ENCODE measurements at places on chromosomes 11 and 22. TPM values are rescaled to one million over a fixed set of nuclear protein-coding genes. Genes with fewer than 3 reads are reported as not detected.

PUS3 gene
- 7.1 TPM for total RNA-seq

APIP gene
- 25.5 TPM for total RNA-seq

SPON1 gene
- 3.4 TPM for total RNA-seq

PRODH gene
- total RNA-seq, result 9.1 TPM

P4HA3 gene
- 0.17 TPM for total RNA-seq

GLYAT gene
- total RNA-seq, result 0.59 TPM

ABCG4 gene
- 1.1 TPM for total RNA-seq

HOATZ gene
- not detected for total RNA-seq

TMEM225 gene
- not detected for total RNA-seq

OR9Q2 gene
- not detected for total RNA-seq

PTPN5 gene
- 1.2 TPM for total RNA-seq

GRCh38 chr22:22949953-22950352, 62.3 kb downstream of the IGLL5 start:
- DNase-seq, result no peak

DNA sequence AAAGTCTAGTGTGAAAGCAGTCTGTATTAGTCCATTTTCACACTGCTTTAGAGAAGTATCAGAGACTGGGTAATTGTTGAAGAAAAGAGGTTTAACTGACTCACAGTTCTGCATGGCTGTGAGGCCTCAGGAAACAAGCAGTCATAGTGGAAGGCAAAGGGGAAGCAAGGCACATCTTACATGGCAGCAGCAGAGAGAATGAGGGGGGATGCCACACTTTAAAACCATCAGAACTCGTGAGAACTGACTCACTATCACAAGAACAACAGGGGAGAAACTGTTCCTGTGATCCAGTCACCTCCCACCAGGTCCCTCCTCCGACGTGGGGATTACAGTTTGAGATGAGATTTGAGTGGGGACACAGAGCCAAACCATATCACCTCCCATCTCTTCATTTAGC, 13.8 kb upstream of the TUBA8 start:
- no peak for DNase-seq

DNA sequence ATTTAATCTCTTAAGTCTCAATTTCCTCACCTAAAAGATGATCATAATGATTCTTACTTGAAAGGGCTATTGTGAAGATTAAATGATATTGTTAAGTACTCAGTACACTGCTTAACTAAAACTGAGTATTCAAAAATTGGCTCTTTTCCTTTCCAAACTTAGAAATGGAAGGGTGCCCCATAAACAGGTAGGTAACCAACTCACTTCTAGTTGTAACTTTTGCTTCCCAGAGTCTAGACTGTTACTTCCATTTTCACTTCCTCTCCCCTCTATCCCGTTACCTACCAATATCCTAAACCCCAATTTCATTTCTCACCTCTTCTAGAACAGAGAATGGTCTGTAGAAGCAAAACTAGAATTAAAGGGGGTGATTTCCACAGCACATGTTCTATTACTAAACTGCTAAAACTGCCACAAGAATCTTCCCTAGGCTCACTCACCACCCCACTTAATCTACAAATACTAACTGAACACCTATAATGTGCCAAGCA, 50.0 kb downstream of the RRAS2 start:
- no peak for DNase-seq

GRCh38 chr11:11390068-11390771, 37.2 kb upstream of the CSNK2A3 start:
- no peak for DNase-seq

- no peak for DNase-seq
Measured at GRCh38 chr11:130786586-130786985, 129.7 kb downstream of the SNX19 start.

- no peak for DNase-seq
Measured at GRCh38 chr11:86101941-86102407, 33.1 kb upstream of the PICALM start.

DNA sequence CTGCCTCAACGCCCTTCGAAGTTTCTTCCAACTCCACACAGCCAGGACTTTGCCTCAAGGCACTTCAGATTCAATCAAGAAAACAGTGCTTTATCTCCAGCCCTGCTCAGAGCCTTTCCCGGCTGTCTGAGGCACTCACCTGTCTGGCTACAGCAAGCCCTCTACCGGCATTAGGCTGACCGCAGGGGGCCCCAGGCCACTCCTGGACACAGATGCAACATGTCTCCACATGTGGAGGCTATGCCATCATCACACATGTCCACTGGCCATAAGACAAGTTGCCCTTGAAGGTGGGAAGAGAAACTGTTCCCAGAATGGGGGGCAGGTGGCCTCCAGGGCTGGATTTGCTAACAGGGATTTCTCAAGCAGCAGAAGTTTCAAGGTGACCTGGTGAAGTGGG, 10.0 kb downstream of the SCUBE1 start:
- DNase-seq, result no peak

DNA sequence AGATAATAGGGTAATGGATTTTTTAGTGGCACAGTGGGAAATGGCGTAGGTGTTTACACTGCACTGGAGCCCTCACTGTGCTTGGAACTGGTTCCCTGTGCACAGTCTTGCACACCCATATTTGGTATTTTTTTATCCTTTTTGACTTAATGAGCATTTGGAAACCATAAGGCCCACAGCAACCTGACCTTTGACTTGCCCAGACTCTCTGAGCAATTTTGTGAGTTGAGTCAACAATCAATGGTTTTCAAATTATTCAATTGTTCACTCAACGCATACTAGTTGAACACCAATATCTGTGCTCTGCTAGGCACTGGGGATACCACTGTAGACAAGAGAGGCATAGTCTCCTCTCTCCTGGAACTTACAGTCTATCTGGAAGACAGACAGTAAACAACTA, 14.3 kb downstream of the CD44 start:
- no peak for DNase-seq

- DNase-seq, result no peak
Measured at GRCh38 chr11:78659326-78660270, 84.9 kb upstream of the NARS2 start.

GRCh38 chr22:48546653-48547424, 1280.8 kb downstream of the BRD1 start:
- no peak for DNase-seq

DNA sequence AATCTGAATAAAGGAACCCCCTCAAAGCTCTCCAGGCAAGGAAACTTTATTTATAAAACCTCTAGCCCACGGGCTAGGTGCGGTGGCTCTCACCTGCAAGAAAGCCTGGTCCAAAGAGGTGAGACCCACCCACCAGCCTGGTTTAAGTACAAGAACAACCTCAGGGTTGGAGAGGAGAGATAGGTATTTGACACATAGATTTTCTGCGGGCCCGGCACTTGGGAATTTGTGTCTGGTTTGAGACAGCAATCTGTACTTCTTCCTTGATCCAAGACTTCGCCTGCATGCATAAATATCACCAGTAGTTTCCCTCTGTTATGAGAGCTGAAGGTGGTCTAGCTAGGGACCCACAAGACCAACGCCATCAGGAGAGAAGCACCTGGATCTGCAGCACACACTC, 73.2 kb upstream of the CAPRIN1 start:
- no peak for DNase-seq

DNA sequence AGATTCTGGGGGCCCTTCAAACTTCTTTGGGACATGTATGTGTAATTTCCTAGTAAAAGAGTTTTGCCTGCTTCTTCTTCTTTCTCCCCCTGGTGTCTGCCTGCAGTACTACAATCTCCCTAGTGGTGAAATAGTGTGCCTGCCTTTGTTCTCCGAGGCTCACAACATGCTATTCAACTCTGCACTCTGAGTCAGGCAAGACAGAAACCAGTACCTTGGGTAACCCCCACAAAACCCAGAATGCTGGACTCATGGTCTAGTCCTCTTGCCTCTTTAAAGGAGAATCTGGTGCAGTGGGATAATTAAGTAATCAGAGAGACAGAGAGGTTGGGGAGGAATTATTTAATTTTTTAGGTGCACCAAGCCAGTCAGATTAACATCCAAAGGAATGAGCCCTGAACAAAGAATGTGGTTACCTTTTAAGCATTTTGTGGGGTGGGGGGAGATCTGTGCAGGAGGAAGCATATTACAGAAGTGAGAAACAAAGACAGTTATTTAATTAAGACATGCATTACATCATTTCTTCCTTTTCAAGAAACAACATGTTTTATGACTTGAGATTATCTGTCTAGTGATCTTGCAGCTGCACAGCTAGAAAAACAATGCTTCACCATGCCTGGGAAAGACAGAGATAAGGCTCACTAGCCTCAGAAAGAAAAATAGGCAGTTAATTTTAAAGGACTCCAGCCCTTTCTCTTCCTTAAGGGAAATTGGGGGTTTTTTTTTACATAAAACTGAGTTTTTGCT, 11.0 kb upstream of the MS4A6A start:
- no peak for DNase-seq

GRCh38 chr11:61145228-61146005, 15.8 kb downstream of the VPS37C start:
- DNase-seq, result no peak

- no peak for DNase-seq
Measured at GRCh38 chr11:21636561-21636960, 556.3 kb upstream of the ANO5 start.

- peak; percentile 71 for DNase-seq
Measured at GRCh38 chr11:75350743-75351540, 519 bp downstream of the ARRB1 start.

- DNase-seq, result no peak
Measured at GRCh38 chr11:81725701-81726100, 1008.0 kb downstream of the FAM181B start.

DNA sequence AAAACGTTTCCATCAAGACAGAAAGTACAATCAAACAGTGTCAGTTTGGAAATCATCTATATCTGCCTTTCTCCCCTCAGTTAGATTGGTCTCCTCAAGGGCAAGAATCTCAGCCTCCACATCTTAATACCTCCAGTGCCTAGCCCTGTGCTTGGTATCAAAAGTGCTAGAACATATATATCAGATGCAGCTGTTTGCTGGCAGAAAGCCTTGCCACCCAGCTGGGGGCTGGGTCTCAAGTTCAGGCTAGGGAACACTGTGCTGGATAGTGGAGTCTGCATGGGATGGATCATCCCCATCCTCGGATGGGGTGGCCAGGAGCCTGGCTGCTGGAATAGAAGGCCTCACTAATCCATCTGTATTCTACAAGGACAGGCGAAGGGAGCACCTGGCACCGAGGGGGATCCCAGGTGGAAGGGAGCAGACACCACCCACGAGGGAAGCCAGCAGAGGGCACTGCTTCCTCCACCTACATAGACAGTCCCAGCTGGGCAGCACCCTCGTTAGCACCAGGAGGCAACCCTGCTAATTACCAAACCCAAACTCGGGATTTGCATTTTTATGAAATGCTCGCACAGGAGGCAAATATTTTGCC, 602.2 kb downstream of the BUD13 start:
- no peak for DNase-seq

GRCh38 chr11:120681434-120682331, 170.1 kb downstream of the GRIK4 start:
- DNase-seq, result no peak

DNA sequence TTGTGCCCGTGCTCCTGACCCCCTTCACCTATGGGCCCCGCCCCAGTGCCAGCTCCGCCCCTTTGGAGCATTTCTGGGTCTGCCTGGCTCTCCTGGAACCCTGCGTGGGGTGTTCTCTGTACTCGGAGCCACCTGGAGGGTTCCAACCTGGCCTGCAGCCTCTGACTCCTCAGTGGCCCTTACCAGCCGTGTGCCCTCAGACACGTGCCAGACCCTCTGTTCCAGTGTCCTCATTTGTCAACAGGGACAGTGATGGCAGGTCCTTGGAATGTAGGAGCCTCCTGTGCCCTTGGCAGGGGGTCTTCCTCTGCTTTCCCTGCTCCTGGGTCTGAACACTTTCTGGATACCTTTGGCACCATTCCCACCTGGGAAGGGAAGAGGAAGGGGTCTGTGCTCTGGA, 96.4 kb downstream of the CACNA1I start:
- DNase-seq, result no peak

DNA sequence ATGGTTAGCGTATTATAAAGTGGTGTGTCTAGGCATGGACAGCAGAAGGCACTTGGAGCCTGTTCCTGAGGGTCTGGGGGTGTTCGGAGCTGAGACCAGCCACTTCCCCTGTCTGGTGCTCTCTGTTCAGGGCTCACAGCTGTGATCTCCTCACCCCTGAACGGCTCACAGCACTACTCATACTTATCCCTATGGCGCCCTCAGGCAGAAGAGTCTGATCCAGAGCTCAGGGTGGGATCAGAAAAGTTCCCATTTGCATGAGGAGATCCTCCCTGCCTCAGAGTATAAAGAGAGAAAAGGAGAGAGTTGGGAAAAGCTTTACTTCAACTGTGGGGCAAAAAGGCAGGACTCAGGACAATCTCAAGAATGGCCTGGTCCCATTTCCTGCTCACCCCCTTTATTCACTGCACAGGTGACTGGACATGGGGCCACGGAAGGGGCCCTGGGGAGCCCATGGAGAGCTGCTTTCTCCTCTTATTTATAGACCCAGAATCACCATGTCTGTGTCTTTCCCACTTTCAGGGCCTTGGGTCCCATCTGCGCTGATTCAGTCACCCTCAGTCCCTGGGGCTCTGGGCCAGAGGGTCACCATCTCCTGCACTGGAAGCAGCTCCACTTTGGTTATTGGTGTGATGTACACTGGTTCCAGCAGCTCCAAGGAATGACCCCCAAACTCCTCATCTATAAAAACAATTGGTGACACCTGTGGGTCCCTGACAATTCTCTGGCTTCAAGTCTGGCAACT, 97.0 kb upstream of the TOP3B start:
- no peak for DNase-seq

DNA sequence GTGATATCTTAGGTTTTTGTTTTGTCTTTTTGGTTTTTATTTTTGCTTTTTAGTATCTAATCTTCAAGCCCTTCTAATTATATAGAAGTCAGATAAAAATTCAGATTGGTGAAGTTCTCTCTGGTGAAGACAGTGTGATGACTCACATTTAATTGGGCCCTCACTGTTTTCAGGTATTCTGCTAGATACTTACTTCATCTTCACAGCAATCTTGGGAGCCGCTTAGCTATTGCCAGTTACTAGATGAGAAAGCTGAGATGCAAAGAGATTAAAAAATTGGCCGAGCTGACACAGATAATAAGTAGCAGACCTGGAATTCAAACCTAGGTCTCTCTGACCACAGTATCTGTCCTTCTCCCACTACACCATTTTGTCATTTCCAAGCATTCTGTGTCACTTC, 75.0 kb downstream of the PPP2R1B start:
- no peak for DNase-seq

GRCh38 chr11:116360221-116360941, 412.4 kb downstream of the BUD13 start:
- DNase-seq, result no peak

- no peak for DNase-seq
Measured at GRCh38 chr11:119181677-119182412, 3.4 kb upstream of the NHERF4 start.

All from left ventricle myocardium superior (tissue), 1 donor.